ENCODE measurements at places on chromosomes 6 and 20.
A peak's percentile ranks its signal among the peaks of the same experiment; 100 is the strongest.

DNA sequence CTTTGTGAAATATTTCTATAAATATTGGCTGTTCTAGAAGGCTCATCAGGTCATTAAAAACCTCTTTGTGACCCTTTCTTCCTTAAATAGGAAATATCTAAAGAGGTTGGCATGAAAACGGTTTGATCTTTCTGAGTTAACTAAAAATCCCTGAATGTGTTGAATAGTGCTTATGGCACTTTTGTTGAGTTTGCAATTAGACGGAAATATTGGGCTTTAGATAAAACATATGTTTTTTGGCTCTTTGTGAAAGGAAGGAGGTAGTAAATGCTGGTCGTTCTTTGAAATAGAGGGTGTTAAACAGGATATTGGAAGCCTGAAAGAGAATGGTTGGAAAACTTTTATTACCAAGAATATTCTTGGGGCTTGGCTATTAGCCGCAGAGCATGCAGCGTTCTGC lies 163.0 kb downstream of the ARID1B start:
- no peak for DNase-seq

GRCh38 chr6:134375220-134375580 lies 57.3 kb upstream of the SGK1 start:
- no peak for DNase-seq

DNA sequence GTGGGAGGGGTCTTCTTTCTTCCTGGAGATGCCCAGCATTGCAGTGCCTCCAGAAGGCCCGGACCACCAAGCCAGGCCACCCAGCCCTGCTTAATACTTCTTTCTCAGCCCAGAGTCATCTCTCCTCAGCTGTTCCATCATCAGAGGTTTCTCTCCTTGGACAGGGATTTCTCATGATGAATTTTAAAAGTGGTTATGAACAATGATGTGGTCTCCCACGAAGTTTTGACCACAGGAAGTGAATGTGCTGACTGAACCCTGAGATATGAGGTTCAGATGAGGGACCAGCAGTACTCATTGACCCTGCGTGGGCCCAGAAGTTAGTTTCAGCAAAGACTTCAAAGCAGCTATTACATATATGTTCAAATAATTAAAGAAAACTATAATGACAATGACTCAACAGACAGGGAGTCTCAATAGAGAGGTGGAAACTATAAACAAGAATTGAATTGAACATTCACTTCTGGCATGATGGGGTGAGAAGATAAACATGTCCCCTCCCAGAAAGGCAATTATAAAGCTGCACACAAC lies 114.5 kb upstream of the SLC22A16 start:
- DNase-seq: peak; percentile 13

DNA sequence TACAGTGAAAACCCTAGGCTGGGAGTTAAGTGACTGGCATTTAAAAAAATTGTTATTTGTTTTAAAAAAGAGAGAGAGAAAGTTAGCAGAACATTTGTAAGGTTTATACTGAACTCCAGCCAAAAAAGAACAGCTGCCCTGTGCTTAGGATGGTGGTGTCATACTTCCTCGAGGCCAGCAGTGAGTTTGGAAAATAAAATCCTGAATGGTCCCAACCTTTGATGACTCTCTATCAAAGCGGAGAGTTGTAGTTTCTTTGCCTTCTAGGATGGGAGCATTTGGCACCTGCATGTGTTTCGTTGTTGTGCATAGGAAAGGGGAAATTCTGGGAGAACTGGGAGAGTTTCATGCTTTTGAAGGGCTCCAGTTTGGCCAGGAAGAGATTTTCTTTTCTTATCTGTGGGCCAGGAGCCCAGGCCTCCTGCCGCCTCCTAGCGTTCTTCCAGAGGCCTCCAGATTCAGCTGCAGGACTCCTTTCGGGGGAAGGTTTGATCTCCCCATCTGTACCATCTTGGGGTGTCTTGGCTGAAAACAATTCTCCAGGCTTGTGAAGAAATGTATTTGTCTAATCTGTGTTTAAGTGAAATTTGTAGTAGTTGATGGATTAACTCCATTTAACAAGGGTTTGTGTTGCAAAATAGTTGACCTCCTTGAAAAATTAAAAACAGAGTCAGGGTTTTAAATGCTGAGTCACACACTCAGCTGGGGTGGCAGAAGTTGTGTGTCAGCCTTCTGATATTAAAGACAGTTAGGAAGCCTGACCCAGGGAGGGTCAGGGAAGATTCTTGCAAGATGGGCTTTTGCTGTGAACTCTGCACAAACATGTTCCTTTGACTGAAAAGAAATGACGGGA lies 63.4 kb downstream of the TXNDC5 start:
- DNase-seq: no peak

GRCh38 chr6:106257195-106257594 lies 68.4 kb downstream of the ATG5 start:
- DNase-seq: no peak

DNA sequence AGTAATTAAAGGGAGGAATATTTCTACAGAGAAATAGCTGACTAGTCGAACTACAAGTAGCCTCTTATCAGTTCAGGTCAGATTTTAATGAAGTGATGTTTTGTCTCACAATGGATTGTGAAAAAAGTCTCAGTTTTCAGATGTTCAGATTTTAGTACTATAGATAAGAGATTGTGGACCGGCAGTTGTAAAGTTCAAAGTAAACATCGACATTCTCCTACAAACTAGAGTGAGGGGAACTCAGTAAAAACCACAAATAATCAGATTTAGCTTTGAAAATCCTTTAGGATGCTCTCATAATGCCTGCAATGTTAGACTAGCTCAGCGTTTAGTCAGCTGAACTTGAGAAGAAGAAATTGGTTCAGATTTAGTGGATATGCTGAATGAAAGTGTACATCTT lies 39.9 kb downstream of the RCAN2 start:
- DNase-seq: no peak

- DNase-seq: no peak
Measured at GRCh38 chr6:27726619-27727023, 185.6 kb downstream of the OR2B2 start.

DNA sequence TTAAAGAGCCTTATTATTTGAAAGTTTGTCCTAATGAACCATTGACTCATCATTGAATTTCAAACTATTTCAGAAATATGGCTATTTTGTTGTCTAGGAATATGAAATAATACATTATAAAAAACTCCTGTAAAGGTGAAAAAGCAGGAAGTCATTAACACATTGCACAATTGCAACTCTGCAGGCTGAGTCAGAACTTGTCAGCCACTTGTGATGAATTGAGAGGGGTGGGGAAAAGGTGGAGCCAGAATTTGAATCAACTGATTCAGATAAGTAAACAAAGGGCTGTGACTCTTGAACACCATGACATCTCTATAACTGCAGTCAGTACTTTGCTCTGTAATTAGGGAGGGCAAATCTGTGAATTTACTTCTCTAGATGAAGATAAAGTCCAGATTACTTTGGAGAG lies 6.0 kb downstream of the C6orf141 start:
- peak; percentile 71 for DNase-seq

GRCh38 chr6:11330413-11330760 lies 97.9 kb upstream of the NEDD9 start:
- no peak for DNase-seq

DNA sequence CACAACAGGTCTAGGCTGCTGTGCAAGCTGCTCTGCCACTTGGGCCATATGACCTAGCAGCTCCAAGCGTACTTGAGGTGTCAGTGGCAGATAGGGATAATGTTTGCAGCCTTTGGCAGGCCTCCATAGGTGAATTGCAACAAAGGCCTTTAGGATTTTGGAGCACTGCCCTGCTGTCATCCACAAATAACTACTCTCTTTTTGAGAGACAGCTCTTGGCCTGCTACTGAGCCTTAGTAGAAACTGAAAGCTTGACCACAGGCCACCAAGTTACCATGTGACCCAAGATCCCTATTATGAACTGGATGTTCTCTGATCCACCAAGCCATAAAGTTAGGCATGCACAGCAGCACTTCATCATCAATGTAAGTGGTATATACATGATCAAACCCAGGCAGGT lies 29.9 kb downstream of the FBXO30 start:
- DNase-seq: no peak

GRCh38 chr6:104572901-104573300 lies 286.8 kb downstream of the HACE1 start:
- DNase-seq: no peak

DNA sequence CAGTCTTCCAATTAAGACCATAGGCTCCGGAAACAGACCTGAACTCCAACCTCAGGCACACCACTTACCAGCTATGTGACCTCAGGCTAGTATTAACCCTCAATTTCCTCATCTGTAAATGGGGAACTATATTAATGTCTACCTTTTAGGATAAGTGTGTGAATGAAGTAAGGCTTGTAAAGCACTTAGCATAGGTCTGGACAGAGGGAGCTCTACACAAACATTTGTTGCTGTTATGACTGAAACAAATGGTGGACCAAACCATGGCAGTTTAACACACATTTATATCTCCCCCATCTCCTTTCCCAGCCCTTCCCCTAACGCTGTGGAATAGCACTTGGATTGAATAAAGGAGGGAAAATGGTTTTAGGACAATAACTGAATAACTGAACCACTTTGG lies 48.7 kb downstream of the TSHZ2 start:
- DNase-seq: no peak

GRCh38 chr6:137122612-137123011 lies 50.8 kb downstream of the IL22RA2 start:
- no peak for DNase-seq

- DNase-seq: peak; percentile 22
Measured at GRCh38 chr6:47044397-47044796, 2.3 kb upstream of the ADGRF1 start.

DNA sequence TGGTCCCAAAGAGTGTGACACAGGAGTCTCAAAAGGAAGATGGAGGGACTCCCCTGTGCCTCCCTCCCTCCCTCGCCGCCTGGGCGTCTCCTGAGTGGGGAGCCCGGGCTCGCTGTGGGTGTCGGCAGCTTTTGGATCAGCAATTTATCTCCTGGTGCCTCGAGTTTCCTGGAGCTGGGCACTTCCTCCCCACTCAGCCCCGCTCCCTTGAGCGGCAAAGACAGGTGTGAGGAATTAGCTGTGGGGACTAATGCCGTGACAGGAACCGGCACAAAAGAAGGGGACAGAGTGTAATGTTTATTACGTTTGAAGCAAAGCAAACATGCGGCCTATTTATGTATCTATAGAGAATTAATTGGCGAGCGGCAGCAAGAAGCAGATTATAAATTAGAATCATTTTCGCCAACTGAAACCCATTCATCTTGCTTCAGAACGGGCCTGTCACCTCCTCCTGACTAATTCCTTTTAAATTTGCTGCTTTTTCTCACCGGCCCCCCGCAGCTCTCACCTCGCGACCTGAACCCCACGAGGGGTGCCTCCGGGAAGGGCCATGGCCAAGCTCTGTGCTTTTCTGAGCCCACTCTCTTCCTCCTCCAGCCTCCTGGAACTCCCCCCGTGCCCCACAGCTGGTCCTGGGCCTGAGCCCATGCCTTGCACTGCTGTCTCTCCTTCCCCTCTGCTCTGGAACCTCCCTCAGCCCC lies 8.8 kb upstream of the CDH22 start:
- DNase-seq: no peak

- no peak for DNase-seq
Measured at GRCh38 chr6:111522393-111523020, 39.5 kb upstream of the REV3L start.

GRCh38 chr20:50995506-50995905 lies 27.4 kb downstream of the KCNG1 start:
- DNase-seq: no peak

GRCh38 chr6:170344631-170345576 lies 38.3 kb downstream of the FAM120B start:
- DNase-seq: peak; percentile 25

GRCh38 chr20:61665528-61666470 lies 399.9 kb downstream of the TAF4 start:
- DNase-seq: no peak

DNA sequence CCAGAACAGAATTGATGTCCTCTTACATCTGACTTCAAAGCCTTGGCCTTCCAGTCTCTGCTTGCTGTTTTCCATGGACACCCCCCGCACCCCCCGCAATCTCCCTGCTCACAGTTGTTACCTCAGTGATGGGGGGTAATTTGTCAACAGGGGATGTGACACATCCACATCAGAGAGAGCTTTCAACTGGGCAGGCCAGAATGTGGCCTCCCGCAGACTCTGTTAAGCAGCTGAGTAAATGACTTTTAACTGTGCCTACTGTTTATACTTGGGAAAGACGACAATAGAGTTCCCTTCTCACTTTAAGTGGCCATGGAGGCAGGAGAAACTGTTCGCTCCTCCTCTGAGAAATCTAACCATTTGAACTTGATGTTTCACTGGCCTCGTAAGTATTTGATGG lies 51.0 kb downstream of the TXNDC5 start:
- DNase-seq: no peak

DNA sequence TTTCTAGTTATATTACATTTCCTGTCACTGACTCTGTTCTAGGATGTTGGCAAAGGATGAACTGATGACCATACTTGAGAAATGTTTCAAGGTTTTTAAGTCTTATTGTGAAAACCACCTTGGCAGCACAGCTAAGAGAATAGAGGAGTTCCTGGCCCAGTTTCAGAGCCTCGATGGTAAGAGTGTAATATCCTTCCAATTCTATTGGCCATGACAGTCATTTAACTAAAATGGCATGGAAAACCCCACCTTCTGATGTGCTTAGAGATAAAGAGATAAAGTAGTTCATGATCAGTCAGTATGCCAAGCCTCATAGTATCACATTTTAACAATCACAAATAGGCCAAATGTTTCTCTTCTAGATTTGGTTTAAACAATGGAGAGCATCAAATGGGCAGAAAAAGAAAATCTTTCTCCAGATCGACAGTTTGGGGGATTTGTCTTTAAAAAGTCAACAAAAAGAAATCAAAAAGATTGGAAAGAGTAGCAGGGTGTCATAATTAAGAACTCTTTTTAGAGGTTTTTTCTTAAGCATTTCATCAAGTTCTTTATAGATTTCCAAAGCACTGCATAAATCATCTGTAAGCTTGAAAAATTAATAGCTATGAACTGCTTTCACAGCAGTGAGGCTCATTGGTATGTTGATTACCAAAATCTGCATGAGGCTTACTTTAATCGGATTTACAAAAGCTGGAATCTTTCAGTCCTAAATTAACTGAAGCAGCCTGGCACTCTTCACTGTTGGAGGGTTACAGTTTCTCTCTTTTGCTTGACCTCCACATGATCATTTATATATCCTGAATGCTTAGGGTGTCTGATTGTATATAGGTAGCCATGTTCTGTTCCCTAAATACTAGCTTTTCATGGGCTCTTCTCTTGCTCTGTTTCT lies 48.7 kb downstream of the AKIRIN2 start:
- no peak for DNase-seq

- DNase-seq: no peak
Measured at GRCh38 chr6:44740566-44741120, 353.1 kb downstream of the CDC5L start.

- no peak for DNase-seq
Measured at GRCh38 chr6:168926306-168926705, 327.3 kb downstream of the THBS2 start.

GRCh38 chr6:161199850-161200249 lies 74.0 kb downstream of the AGPAT4 start:
- DNase-seq: no peak

DNA sequence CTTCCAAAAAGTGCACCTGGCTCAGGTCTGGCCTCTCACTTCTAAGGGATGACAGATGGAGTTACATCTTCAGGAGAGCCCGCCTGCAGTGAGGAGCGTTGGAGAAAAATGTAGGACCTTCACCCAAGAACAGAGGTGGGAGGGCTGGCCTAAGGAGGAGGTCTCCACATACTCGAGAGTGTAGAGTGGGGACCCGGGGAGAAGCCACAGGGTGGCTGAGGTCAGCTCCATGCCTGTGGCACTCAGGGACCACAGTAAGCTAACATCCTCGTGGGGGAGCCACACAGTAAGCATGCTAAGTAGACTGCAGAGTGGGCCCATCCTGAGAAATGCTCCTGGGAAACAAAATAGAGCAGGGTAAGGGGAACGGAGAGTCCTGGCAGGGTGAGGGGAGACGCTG lies 24.0 kb downstream of the AAR2 start:
- no peak for DNase-seq
